Inflammatory macrophage treated with lipopolysaccharide for 1 hour (primary cell): ENCODE measurements at places on chromosomes 5 and 9.
A peak's percentile ranks its signal among the peaks of the same experiment; 100 is the strongest.

GRCh38 chr9:82829818-82830217, 233.1 kb downstream of the RASEF start:
- DNase-seq = no peak

GRCh38 chr9:82149501-82149946, 161.0 kb downstream of the SPATA31D1 start:
- no peak for DNase-seq

GRCh38 chr9:109627042-109627441, 128.9 kb upstream of the PTPN3 start:
- DNase-seq = no peak

DNA sequence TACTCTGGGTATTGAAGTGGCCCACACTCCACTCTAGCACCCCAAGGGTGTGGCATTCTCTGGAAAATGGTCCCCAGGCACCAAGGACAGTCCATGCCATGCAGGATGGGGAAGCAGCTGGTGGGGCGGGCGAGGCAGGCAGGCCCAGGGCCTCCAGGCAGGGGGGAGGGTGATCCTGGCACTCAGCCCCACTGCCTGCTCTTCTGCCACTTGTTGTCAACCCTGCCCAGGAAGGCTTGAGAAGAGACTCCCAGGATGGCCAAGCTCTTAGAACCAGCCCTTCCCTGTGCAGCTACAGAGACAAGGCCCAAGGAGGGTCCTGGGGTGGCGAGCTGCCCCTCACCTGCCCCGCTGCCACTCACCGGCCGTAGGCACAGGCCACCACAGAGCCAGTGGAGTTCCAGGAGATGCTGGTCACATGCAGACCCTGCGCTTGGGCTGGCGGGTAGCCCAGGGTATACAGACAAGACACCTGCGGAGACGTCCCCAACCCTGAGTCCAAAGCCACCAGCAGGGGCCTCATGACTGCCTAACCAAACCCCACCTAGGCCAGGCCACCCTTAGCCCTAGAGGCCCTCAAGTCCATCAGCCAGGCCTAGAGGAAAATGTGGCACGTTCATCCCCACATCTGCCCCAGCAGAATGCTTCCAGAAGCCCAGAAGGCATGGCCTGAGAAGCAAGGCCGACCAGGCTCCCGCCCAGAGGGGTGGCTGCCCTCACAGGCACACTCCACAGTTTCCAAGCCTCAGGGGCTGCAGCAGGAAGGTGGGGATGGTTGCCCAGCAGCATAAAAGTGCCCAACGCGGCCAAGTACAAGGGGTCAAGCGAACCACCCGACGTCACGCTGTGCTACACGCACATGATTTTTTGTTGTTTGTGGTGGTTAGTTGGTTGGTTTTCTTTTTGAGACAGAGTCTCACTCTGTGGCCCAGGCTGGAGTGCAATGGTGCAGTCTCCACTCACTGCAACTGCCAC, 19.8 kb downstream of the DYNC2I2 start:
- no peak for DNase-seq

DNA sequence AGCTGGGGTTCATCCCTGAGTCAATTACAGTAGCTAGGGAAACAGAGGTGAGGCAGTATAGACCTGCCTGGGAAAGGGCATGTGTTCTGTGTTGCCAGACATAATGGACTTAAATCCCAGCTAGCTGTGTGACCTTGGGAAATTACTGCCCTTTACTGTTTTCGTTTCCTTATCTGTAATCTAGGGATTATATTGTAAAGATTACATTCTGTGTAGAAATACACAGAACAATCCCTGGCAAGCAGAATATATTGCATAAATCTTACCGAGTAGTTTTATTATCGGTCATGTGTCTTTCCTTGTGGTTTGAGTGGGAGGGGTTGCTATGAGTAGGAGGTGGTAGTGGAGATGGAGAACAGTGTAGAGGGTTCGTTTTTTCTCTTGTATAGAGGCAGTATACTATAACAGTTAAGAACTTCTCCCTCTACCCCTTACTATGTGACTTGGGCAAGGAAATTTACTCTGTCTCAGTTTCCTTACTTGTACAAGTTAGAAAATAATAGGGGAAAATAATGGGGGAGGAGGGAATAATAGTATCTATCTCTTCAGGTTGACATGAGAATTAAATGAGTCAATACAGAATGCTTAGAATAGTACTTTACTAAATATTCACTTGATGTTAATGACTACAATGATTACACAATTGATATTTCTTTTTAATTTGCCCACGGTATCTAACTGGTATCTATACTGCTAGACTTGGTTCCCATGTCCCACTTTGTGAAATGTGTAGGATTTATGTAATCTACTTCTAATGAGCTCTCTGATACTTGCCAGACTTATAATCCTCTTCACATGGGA, 7.1 kb upstream of the DMXL1 start:
- peak; percentile 84 for DNase-seq

GRCh38 chr9:84916769-84917168, 247.2 kb downstream of the NTRK2 start:
- no peak for DNase-seq

GRCh38 chr9:81499021-81499454, 190.3 kb downstream of the TLE1 start:
- no peak for DNase-seq

GRCh38 chr9:437066-437465, 222.4 kb downstream of the DOCK8 start:
- no peak for DNase-seq

DNA sequence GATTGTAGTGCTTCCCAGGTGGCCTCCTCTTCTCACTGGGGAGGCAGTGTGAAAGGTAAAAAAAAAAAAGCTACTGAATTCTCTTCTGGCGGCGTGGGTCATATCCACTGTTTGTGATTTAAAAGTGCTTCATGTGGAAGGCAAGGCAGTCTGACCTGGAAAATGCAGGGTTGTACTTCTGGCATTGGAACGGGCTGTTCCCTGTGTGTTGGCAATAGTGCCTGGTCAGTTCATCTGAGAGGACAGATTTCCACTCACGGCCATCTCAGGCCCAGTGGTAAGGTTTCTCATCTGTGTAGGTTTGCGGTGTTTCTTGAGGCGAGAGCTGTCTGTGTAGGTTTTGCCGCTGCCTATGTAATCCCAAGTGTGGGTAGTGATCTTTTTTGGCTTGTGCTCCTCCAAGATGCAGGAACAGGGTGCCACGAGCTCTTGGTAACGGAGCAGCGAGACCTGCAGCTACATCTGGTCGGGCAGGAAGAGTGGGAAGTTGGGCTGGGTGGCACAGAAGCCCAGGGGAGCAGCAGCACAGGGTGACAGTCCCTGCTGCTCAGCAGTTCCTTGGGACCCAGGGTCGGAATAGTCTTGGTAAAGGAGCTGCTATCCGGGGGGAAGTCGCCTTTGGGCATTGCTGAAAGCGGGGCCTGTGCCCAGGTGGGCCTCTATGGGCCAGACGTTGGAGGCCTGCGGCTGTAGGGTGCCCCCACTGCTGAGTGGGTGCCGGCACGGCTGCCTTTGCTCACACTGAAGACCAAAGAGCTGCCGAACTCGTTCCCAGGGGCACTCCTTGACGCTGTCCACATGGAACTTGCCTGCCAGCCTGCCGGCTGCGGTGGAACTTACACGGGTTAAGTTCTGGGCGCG, 11.2 kb downstream of the RCL1 start:
- DNase-seq = no peak

DNA sequence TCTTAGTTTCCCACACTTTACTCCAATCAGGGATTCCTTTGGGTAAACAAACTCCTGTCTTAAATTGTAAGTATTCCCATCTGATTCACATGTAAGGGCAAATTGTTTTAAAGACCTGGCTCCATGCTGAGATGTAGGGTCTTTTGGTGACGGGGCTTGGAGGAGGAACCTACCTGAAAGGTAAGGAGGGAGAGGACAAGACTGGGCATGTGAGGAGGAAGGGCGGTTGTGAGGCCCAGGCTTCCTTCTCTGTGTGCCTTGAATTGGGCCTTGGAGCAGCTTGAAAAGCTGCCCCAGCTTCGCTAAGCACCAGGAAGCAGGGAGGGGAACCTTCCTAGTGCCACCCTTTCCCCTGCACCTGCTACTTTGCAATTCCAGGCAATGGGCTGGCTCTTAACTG, 86.8 kb downstream of the C9orf152 start:
- no peak for DNase-seq

- DNase-seq = no peak
Measured at GRCh38 chr5:31720811-31721345, 81.9 kb downstream of the PDZD2 start.

DNA sequence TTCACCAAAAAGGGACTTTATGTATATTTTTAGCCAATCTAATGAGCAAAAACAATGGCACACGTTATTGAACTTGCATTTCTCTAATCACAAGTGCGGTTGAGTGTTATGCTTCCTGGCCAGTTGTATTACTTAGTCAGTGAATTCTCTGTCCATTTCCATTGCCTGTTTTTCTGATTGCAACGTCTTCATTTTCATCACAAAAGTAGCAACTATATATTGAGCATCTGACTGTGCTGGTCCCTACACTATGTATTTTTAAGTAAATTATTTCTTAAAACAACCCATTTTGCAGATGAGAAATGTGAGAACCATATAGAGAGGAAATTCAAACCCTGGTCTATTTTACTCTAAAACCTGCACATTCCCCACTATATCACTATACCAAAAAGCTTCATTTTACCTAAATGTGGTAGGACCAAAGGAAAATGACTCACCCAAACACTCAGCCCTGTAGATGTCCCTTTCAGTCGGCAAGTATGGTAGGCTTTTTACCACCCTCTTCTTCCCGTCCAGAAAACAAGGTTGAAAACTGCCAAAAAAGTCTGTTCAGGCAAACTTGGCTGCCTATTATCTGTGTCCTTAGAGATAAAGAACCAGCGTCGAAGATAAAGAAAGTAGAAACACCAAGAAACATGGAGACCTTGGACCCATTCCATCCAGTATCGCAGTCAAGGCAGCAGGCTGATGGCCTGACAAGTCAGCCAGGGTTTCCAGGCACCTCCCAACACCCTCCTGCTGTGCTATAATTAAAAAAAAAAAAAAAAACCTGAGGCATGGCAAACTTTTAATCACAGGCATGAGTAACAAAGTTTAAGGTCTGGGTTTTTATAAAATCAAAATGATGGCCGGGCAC, 18.8 kb upstream of the FAM13B start:
- DNase-seq = no peak

DNA sequence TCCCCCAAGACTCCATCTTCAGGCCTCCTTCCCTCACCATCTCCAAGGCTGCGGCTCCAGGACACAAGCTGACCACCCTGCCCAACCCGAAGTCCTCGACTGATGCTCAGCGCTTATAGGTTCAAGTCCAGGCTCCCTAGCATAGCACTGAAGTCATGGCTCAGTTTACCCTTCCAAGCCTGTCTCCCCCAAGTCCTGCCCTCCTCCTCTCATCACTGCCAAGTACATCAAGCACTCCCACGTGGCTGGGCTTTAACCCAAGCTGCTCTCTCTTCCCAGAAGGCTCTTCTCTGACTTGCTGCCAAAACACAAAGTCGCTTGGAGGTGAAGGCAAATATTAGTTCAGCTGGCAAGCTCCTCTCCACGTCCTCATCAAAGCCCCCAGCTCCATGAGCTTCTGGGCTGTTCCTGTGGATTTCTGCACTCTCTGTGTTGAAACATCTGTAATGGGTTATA, 22.1 kb upstream of the MARCHF6 start:
- DNase-seq = no peak

DNA sequence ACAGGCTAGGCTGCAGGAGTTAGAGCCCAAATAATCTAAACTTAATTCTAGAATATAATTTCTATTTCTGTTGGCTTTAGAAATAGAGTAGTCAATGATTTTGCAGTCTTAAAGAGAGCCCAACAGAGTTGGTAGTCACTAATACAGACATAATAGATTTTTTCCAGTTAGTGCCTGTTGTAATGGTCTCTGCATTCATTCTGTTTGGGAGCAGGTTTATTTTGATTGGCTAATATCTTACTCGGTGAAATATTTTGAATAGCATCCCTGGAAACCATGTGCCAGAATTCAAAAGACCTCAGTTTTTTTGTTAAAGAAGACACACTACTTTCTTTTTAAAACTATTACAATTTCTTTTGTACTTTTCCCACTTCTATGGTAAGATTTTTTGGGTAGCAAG, 107.2 kb downstream of the RASGRF2 start:
- DNase-seq = no peak

GRCh38 chr5:101608322-101608721, 687.8 kb downstream of the SLCO4C1 start:
- no peak for DNase-seq

DNA sequence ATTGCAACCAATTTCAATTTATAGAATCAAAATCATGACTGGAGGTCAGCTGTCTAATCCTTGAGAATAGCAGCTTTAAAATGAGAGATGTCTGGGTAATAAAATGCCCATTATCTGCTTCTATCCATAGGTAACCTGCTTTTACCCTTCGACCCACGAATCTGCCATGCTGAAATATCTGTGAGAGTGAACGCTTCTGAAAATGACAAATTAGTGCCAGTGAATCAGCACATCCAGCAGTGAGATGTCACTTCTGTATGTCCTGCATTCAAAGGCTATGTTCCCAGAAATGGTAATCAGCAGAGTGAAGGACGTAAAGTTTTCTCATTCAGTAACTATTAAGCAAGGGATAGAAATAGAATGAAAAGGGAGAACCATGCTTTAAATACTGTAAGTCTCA, 532.4 kb upstream of the ITGA1 start:
- DNase-seq = no peak

- DNase-seq = no peak
Measured at GRCh38 chr9:111994831-111995458, 98.3 kb downstream of the UGCG start.

GRCh38 chr5:10695759-10696543, 65.1 kb downstream of the DAP start:
- no peak for DNase-seq

DNA sequence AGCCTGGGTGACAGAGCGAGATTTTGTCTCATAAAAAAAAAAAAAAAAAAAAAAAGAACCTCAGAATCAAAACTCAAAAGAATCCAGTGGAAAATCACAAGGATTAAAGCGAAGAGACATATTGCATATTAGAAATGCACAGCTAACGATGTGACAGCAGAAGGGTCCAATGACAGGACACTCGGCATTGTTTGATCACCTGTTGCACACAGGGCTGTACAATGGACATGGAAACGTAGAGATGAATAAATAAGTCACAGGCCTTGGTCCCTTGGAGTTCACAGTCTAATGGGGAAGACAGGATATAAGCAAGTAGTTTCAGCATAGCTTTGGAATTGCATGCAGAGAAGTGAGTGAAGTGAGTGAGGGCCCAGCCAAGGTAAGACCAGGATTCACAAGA, 25.9 kb upstream of the PIK3R1 start:
- DNase-seq = no peak

DNA sequence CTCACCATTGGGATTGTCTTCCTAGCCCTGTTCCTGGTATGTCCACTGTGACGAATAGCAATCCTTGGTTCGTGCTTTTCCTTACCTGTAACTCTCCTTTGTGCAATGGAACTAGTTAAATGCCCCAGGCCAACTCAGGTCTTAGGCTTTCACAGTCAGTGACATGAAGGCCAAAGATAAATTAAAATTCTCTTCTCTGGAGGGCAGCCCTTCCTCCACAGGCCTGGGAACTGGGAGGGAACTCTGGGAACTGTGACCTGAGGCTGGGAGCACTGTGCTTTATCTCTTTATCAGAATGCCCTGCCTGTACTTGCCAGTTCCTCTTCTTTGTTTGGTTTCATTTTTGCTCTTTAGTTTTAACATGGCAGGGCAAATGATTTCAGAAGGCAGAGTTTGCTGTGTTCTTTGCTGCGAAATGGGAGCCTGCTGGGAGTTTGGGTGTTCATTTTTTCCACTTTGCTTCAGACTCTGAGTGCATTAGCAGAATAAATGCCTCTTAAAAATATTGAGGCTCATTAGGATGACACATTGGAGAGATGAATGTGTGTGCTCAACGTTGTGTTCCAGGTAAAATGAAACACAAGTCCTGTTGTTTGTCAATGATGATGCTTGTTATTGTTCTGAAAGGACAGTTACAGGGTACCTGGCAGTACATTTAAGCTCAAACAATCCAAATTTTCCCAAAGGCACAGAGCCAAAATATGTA, 118.1 kb downstream of the NUDT12 start:
- no peak for DNase-seq

GRCh38 chr5:54205453-54205852, 104.9 kb downstream of the ARL15 start:
- DNase-seq = no peak
